ENCODE measurements at places on chromosomes 2 and 18.

DNA sequence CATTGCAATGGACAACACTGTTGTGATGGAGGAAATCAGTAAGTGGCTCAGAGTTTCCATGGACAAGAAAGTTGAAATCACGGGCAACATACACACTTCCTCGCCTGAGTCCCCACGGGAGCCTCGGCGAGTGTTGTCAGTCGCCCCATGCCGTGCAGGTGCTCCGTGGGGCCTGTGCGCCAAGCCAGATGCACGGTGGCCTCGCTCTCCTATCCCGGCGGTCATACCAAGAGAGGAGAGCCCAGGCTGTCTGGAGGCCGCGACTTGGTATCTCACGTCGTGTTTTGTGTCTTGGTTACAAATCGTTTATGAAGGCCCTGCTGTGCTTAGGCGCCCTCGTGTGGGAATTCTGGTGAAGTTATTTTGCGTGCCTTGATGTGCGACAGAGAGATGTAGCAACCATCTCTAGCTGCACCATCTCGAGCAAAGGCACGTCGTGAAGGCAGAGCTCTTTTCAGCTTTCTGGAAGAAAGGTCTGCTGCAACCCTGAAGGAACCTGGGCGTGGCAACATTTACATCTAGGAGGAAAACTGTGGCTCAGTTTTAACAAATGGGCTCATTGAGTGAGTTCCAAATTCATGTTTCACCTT is 21.8 kb downstream of the ATG4B start:
- peak; percentile 84 for DNase-seq

GRCh38 chr2:95021847-95022246 is 3.7 kb upstream of the MAL start:
- DNase-seq = no peak

GRCh38 chr2:24045511-24046508 is 1.4 kb downstream of the WDCP start:
- DNase-seq = no peak

DNA sequence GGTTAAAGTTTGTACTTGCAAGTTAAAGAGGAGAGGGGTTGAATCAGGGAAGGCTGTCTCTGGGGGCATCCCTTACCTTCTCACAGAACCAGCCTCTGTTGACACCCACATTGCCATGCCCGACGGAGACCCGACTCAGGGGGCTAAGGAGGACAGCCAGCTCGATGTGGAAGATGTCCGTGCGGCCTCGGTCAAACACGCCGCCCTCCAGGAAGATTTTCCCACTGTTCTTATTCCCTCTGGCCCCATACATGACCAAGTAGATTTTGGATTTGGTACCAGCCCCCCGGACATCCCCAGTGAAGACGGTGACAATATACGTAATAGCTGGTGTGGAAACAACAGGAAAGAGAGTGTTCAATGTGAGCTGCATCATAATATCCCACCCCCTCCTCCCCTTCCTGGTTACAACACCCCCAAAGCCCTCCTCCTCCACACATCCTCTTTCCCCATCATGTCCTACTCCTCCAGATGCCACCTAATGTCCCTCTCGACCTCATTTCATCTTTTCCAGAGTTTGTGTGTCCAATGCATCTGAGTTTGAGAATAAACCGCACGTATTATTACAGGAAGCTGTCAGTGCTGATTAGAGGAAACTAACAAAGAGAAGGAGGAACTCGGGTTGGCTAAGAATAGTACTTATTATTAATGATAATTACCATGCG is 55.7 kb downstream of the LOXHD1 start:
- no peak for DNase-seq

DNA sequence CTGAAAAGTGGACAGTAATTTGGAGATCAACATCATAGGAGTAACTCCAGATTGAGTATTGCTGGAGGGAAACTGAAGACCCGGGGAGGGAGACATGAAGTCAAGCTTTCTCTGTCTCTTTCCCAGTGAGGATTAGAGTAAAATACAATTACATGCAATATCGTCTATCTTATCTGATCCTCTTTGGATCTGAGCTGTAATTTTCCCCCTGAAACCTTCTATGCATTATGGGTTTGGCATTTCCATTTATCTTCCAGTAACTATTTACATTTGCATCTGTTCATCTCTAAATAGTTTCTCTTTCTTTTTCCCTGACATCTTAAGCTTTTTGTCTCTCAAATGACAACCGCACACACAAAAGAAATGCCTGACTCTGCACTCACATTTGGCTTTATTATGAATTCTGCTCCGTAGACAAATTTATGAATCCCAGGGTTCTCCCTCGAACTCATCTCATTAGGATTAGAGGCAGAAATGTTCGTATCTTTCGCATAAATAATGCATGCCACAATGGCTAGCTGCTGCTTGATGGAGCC is 113.1 kb downstream of the SPP2 start:
- DNase-seq = no peak

DNA sequence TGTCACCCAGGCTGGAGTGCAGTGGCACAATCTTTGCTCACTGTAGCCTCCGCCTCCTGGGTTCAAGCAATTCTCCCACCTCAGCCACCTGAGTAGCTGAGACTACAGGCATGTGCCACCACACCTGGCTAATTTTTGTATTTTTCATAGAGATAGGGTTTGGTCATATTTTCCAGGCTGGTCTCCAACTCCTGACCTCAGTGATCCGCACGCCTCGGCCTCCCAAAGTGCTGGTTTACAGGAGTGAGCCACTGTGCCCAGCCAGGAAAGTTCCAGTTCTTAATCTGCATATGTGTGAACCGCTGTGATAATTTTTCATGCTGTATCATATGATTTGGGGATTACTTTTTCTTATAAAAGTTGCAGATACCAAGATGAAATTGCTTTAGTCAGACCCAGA is 14.6 kb upstream of the PPP4R1 start:
- no peak for DNase-seq
